ENCODE measurements at places on chromosomes 13 and 19.
A peak's percentile ranks its signal among the peaks of the same experiment; 100 is the strongest.

DNA sequence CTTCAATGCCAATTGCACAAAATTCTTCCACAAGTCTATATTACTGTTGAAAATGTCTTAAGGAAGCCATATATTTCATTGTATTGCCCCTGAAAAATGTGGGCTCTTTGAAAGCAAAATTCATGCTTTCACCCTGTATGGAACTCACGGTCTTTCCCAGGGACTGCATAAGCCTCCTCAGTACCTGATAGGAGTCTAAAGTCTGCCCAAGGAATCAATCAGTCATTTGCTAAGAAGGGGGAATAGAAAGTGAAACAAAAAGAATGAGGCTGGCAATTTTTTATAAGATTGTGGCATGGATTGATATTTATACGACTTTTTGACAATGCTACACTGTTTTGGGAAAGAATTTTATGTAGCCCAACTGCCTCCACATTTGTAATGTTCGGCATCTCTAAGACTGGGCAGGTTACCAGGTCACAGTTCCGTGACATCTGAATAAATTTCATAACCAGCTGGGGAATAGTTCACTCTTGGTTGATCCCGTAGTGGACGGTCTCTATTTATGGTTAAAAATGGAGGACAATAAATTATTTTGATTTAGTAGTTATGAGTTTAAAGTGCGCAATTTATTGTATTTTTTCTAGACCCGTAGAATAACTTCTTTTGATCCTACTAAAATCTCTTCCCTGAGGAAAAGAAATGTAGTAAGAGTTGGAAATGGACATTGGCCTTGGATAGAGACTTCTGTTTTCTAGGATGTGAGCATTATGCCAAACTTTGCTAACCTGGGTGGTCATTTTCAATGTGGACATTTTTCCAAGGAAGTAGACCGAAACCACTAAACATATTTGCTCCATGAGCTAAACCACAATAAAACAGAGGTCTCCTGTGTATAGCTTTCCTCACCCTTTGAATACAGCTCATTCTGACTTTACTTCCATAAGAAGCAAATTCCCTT is 1585.4 kb downstream of the EFNB2 start:
- no peak for DNase-seq

- no peak for DNase-seq
These were observed 58.4 kb upstream of the C13orf46 start for GRCh38 chr13:114032126-114032799.

GRCh38 chr13:28671126-28671792 is 12.3 kb downstream of the POMP start:
- DNase-seq: no peak

GRCh38 chr13:107091428-107091827 is 523.5 kb upstream of the ARGLU1 start:
- DNase-seq: no peak

- no peak for DNase-seq
These were observed 170.6 kb downstream of the TEX29 start for GRCh38 chr13:111491021-111491420.

GRCh38 chr19:55305491-55305890 is 19.6 kb downstream of the TMEM150B start:
- DNase-seq: peak; percentile 1

GRCh38 chr13:30634838-30635237 is 17.1 kb downstream of the USPL1 start:
- DNase-seq: no peak

GRCh38 chr19:6470173-6470572 is 6.1 kb downstream of the CRB3 start:
- DNase-seq: no peak

DNA sequence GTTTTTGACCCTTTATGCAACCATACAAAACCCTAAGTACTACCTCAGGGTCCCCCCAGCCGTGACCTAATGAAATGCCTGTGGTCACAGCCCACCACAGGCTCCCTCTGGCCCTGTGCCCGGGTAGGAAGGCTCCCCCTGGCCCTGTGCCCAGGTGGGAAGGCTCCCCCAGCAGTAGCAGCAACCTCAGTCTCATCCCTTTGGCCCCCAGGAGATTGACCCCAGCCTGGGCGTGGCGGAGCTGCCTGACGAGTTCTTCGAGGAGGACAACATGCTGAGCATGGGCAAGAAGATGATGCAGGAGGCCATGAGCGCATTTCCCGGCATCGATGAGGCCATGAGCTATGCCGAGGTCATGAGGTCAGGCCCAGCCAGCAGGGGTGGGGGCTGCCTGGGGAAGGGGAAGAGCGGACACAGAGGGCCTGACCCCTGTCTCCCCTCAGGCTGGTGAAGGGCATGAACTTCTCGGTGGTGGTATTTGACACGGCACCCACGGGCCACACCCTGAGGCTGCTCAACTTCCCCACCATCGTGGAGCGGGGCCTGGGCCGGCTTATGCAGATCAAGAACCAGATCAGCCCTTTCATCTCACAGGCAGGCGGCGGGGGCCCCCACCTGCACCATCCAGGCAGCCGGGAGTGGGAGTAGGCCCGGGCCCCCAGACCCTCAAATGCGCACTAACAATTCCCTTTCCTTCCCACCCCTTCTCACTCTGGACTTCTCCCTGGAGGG is 6.3 kb upstream of the BEST2 start:
- no peak for DNase-seq

DNA sequence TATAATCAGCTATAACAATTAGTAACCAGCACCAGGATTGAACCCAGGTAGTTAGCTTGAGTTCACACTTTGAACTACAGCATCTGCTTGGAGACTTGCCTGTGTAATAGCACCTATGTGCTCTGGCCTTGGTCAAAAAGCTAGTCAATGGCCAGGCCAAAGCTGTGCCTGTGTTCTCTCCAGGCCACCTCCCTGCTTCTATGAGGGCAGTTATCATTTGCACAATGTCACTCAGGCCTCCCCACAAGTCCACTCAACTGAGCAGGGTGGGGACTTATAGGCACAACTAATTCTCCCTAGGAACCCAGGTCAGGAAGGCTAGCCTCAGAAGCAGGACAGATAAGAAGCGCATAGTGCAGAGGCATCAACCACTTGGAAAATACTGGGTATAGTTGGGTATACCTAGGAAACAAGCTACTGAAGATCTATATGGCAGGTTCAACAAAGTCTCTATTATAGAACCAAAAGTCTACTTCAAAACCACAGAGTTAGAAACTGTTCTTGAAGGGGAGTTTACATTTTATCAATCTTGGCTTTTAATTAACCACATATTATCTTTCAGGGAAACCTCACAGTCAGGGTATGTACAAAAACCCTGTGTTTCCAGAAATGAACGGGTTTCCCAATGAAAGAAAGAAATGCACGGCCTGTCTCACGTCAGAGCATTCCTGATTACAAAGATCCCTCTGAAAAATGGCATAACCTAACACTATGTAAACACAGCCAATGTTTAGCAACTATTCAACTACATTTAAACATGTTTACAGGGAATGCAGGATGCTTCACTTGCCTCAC is 140.9 kb downstream of the ABCC4 start:
- DNase-seq: no peak

DNA sequence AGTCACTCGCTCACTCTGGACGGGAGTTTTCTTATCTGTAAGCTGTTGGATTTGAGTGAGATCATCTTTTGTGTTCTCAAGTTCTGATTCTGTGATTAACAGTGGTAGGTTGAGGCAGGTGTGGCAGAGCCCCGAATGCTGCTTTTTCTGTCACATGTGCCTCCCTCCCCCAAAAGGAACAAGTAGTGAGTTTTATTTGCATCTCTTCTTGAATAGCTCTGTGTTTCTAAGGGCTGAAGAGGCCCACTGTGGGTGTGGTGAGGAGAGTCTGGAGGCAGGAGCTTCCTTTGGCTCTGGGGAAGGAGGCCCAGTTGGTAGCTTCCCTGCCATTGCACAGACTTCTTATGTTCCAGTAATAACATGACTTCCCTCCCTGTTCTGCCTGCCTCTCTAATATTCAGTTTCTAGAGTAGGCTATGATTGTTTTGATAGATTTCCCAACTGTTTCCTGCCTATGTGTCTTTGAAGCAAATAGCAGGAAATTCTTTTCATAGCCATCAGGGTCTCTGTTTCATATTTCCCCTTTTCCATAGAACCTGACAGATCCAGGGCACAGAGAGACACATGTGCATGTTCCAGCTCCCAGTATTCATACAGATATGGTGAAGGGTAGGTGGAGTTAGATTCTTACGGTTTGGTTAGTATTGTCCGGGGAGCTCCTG is 23.9 kb upstream of the CXCL17 start:
- DNase-seq: no peak

DNA sequence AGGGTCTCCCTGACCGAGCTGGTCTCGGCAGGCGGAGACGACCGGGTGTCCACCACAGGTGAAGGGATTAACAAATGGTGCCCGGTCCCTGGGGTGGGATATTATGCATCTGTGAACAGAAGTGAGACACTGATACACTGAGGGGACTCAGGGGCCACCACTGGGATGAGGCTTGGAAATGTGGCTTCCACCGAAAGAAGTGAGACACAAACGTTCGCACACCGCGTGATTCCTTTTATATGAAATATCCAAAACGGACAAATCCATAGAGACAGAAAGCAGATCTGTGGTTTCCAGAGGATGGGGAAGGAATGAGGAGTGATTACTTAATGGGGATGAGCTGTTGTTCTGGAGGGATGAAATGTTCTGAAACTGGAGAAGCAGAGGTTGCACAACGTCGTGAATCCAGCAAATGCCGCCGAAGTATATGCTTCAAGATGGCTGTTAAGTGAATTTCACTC is 47.5 kb downstream of the C13orf46 start:
- DNase-seq: no peak

GRCh38 chr13:51549050-51549449 is 35.2 kb upstream of the WDFY2 start:
- no peak for DNase-seq

GRCh38 chr19:53853707-53854106 is 14.0 kb upstream of the MYADM start:
- DNase-seq: no peak

DNA sequence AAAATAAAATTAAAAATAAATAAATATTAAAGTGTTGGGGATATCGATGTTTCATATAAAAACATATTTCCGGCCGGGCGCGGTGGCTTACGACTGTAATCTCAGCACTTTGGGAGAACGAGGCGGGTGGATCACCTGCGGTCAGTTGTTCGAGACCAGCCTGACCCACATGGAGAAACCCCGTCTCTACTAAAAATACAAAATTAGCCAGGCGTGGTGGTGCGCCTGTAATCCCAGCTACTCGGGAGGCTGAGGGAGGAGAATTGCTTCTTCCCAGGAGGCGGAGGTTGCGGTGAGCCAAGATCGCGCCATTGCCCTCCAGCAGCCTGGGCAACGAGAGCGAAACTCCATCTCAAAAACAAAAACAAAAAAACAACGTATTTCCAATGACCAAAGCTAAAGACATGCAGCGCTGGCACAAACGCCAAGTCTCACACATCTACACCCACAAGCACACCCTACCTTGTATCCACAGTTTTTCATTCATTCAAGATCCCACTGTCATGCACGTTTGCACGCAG is 907 bp downstream of the ZNF569 start:
- peak; percentile 44 for DNase-seq

DNA sequence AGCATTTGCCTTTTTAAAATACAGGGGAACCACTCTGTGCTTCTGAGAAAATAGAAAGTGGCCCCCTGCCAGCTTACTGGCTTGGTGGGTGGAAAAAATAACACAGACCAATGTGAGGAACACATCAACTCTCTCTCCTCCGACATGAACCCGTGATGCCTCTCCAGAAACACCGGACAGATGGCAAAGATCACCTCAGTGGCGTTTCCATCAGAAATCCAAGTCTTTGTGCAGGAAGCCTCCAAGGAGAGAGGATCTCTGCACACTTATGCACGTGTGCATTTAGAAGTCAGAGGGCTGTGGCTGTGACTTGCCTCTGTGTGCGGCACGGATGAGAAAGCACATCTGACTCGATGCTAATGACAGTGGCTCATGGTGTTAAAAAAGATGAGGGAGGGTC is 112.3 kb upstream of the KLF12 start:
- DNase-seq: no peak

GRCh38 chr13:37596805-37597204 is 1.8 kb downstream of the POSTN start:
- no peak for DNase-seq

GRCh38 chr19:3105641-3106508 is 11.7 kb downstream of the GNA11 start:
- DNase-seq: no peak

DNA sequence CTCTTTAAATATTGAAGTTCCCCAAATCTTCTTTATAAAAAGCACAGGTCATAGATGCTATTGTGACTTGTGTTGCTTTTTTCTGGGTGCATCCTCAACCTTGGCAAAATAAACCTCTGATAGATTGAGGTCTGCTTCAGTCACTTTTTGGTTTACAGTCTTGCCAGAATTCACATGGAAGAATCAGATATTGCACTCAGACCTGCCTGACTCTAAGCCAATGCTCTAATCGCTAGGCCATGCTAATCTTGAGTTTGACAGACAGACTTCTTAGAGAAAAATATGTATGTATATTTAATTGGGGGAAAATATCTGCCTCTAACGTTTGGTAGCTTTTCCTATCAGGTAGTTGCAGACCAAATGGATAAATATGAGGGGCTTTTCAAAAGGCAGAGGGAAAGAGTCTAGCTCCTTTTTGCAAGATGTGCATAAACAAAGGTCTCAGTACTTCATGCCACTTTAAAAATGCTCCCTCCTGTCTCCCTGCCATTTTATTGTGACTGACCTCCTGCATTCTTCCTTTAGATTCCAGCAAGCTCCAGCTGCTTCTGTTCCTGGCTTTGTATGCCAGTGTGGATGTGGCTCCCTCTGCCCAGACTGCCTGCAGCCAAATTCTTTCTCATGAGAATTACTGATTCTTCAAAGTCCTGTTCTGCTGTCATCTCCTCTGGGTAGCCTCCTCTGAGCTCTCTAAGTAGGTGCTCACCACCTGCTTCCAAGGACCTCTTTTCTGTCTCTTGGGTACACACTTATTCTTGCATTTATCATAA is 42.4 kb upstream of the RFC3 start:
- DNase-seq: peak; percentile 24

DNA sequence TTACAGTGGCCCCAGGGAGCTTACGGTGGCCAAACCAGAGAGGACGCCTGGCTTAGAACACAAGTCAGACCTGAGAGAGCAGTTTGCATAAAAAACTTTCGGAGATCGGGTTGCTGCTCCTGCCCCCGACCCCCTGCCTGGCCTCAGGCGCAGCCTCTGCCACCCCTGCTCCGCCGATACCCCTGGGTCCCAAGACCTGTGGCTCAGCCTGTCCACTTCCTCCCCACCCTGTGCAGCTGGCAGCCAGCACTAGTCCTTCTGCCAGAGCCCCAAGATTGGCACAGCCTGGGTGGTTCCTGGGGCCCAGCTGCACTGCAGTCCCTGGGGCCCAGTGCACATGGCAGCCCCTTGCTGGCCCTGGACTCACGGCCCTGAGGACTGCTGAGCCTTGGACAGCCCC is 56.2 kb upstream of the SOX1 start:
- DNase-seq: no peak

DNA sequence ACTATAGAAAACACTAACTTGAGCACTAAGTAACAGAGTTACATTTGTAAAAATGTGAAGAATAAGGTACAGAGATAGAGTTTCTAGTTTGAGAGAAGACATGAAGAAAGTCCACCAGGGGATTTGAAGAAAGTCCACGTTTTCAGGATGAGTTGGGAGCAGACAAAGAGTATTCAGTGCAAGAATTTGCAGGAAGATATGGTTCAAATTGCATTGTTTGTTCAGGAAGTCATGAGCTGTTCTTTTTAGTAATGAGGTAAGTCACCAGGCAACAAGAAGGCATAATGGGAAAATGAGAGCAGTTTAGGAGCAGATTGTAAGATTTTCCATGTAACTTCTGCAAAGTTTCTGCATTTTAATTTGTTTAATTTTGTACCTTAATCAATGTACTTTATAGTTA is 618.0 kb downstream of the DACH1 start:
- DNase-seq: no peak
